ENCODE measurements at places on chromosomes 6 and 20.

GRCh38 chr20:18087054-18087453 lies 29.3 kb upstream of the OVOL2 start:
- no peak for DNase-seq

GRCh38 chr6:96002912-96003311 lies 12.9 kb upstream of the FUT9 start:
- DNase-seq = no peak

- DNase-seq = peak; percentile 13
These were observed 86.2 kb downstream of the VEGFA start for GRCh38 chr6:43856005-43856765.

GRCh38 chr20:51350941-51351631 lies 191.4 kb downstream of the NFATC2 start:
- no peak for DNase-seq

DNA sequence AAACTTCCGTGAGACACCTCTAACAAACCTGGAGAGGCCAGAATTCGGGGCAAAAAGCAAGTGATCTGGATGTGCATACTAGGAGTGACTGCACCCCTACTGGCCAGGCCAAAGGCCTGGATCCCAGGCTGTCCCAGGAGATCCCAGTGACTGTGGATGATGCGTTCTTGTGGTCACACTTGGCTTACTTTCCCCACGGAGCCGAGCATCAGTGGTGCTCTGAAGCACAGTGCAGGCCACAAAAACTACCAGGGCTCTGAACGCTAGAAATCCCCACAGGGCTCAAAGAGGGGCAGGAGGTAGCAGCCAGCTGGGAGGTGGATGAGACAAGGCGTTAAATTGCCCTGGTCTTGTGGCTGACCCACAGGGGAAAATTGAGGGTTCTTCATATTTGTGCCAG lies 7.1 kb downstream of the TRIM26 start:
- DNase-seq = no peak

GRCh38 chr6:209432-210103 lies 82.7 kb upstream of the DUSP22 start:
- DNase-seq = no peak

GRCh38 chr6:154080461-154081189 lies 41.6 kb downstream of the OPRM1 start:
- no peak for DNase-seq

DNA sequence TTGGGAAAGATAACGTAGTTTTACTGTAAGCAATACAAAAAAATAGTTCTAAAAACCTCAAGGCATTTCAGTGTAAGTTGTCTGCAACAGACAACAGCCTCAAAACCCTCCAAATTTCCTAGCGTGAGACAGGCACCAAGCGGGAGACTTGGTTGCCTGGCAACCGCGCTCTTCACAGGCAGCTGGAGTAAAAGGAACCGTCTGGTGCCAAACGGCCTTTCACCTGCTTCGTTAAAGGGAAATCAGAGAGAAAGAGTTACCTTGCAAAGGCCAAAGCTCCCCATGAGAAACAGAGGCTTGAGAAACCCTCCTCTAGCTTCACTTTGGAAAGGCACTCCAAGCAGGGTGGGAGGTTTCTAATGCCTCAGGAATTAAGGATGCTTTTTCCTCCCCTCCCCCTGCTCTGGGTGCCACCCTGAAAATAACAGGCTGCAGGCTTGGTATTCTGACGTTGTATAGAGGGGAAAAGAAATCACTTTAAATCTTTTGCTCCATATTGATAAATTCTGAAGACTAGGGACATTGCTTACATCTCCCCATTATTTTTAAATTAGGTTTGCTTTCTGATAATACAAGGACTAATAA lies 129.7 kb upstream of the UFL1 start:
- peak; percentile 0 for DNase-seq

- DNase-seq = peak; percentile 14
These were observed 59.3 kb upstream of the STMND1 start for GRCh38 chr6:17042422-17043147.

DNA sequence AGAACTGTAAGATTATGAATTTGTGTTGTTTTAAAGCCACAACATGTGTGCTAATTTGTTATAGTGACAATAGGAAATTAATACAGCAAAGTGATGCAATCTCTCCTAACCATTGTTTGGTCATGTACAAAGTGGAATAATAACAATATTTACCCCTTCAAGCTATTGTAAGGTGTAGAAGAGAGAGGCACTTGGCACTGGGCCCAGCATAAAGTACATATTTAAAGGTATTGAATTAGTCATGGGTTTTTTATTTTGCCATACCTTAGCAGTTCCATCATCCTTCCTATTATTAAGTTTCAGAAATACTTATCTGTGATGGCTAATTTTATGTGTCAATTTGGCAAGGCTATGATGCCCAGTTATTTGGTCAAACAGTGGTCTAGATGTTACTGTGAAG lies 322.4 kb upstream of the TSHZ2 start:
- no peak for DNase-seq

DNA sequence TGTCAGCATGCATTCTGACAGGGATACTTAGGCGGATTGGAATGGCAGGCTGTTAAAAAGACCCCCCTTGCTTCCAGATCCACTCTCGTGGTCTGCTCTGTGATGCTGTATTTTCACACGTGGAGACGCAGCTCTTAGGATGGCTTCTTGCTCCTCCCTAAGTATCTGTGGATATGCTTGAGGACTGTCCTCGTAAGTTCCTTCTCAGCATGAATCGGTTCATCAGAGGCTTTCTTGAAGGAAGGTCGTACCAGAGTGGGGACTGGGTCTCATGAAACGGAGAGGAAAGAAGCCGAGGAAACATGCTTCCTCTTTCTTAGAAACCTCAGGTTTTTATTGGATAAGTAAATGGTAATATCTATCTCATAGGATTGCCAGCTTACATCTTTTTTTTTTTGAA lies 220.4 kb downstream of the FARS2 start:
- DNase-seq = peak; percentile 20

GRCh38 chr6:15331629-15332251 lies 85.9 kb downstream of the JARID2 start:
- DNase-seq = no peak

DNA sequence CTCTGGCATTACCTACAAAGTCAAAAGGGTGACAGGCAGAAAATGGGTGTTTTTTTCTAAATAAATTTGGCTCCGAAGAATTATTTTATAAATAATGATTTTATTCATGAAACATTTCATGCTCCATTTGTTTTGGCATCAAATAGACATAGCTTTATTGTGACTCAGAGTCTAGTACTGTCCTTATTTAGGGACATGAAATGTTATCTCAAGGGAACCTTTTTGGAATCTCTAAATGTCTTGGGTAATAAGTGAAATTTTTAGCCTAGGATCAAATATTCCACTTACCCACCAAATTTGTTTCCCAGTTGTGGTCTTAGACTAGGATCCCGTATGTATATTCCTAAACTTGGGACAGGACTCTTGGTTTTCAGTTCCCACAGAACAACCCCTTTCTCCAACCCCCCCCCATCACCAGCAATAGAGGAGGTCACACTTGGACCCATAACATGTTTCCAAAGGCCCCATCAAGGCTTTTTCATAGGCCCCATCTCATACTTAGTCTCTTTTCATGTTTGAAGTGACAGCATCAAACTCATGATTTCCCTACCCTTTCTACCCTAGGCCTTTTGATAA lies 81.8 kb downstream of the JAG1 start:
- no peak for DNase-seq

DNA sequence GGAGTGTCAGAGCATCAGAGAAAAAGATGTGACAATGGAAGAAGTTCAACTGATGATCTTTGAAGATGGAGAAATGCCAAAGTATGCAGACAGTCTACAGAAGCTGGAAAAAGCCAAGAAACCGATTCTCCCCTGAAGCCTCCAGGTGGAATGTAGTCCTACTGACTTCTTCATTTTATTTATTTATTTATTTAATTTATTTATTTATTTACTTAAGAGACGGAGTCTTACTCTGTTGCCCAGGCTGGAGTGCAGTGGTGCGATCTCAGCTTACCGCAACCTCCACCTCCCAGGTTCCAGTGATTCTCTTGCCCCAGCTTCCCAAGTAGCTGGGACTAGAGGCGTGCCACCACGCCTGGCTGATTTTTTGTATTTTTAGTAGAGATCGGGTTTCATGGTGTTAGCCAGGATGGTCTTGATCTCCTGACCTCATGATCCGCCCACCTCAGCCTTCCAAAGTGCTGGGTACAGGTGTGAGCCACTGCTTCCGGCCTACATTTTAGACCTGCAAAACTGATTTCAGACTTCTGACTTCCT lies 2.2 kb upstream of the RPF2 start:
- DNase-seq = no peak

DNA sequence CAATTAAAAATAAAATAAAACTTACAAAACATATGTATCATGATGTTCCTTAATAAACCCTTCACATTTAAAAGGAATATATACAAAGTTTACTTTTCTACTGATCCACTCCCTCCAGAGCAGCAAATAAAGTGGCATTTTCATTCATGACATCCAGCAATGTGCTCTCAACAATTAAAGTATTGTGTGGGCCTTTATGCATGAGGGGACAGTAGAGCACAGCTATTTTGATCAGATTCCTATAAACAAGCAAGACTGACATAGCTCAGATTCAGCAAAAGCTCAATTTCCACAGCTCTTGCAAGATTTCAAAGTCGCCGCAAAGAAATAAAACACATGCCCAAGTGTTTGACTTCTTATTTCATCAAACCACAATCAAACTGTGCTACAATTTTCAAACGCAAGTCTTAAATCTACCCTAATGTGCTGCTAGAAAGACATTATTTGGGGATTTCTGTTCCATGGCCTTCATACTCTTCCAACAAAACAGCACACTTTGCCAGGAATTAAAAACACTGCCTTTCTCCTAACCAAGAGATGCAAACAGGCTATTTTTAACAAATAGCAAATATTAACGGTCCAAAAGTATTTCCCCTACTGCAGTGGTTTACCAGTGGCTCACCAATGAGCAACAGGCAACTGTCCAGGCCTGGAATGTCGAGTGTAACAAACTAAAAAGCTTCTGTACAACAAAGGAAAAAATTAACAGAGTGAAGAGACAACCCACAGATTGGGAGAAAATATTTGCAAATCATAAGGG lies 52.3 kb downstream of the MBOAT1 start:
- no peak for DNase-seq

GRCh38 chr20:1924910-1925861 lies 30.0 kb downstream of the SIRPA start:
- no peak for DNase-seq

DNA sequence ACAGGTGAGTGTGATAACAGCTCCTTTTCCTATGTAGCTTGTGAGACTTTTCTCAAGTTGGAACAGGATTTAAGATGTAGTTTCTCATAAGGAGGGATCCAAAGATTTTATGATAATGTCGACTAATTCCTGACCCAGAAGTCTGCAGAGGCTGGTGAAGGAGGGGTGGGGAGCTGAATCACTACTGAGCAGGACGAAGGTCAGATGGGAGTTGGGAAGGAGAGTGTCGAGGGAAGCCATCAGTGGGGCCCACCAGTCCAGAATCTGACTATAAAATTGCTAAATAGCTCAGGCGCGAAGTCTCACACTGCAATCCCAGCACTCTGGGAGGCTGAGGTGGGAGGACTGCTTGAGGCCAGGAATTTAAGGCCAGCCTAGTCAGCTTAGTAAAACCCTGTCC lies 32.3 kb upstream of the CDYL start:
- no peak for DNase-seq

GRCh38 chr6:139247618-139248017 lies 44.2 kb downstream of the TXLNB start:
- DNase-seq = peak; percentile 13

DNA sequence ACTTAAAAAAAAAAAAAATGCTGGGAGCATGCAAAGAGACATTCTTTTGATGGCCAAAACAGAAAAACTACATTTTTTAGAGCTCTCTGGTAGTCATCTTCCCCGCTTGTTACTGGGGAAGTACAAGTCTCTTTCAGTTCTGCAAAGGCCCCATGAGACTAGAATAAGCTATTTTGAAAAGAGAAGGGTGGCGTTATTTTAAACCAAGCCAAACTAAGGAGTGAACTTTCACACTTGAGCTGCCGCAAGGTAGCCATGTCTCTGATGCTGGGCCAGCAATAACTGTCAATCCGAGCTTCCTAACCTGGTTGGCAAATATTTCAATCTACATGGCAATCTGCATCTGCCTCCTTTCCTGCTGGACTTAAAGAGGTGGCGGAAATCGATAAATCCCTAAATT lies 96.7 kb downstream of the L3MBTL3 start:
- no peak for DNase-seq

DNA sequence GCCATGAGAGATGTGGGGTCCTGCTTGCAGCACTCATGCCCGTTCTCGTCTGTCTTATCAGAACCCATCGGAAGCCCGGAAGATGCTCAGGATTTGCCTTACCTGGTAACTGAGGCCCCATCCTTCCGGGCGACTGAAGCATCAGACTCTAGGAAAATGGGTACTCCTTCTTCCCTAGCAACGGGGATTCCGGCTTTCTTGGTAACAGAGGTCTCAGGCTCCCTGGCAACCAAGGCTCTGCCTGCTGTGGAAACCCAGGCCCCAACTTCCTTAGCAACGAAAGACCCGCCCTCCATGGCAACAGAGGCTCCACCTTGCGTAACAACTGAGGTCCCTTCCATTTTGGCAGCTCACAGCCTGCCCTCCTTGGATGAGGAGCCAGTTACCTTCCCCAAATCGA lies 8.3 kb downstream of the PI16 start:
- peak; percentile 97 for DNase-seq

DNA sequence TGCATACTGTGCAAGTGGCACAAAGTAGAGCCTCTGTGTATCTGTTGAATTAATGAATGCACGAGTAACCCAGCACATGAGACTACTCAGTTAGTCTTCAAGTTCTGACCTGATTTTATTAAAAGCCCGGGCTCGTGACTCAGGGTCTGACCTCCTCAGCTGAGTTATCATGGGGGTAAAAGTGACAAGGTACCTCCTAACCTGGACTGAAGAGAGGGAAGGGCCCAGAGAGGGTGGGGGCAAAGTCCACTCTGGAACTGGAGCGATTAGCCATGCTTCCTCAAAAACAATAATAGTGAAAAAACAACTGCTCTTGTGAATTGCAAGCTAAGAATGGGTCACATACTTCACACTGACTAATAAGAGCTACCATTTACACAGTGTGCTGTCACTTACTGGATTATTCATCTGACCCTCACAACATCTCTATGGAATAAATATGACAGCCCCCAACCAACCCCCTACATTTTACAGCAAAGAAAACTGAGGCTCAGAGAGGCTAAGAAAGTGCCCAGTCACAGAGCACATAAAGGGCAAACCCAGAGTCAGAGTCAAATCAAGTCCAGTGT lies 26.7 kb downstream of the TRERF1 start:
- no peak for DNase-seq

- DNase-seq = no peak
These were observed 61.3 kb downstream of the EFCAB8 start for GRCh38 chr20:32920066-32920465.

- DNase-seq = no peak
These were observed 28.1 kb downstream of the HIVEP2 start for GRCh38 chr6:142916881-142917280.

GRCh38 chr6:52389626-52390360 lies 27.8 kb downstream of the PAQR8 start:
- DNase-seq = peak; percentile 79

Data from common myeloid progenitor, CD34-positive (primary cell).